ENCODE measurements at places on chromosomes 6 and 20.

DNA sequence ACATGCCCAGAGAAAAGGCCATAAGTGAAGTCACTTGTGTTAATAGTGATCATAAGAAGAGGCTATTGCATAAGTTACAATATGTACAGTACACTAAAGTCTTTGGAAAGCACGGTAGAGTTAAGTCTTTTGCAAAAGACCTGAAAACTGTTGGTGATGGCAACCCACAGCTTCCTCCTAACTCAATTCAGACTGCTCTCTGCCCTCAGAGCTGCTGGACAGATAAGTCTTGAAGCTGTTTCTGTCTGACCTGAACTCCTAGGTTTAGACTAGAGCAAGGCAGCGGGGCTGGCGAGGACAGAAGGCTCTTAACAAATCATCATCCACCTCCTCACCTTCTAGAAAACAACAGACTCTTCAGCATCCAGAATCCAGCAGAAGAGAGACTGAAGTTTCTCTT is 125.4 kb downstream of the CD24 start:
- no peak overlapping the region for H3K4me3 ChIP-seq
- no peaks in the 10 kb centered on the region for H3K27me3 ChIP-seq
- H3K36me3 ChIP-seq = no peaks in the 10 kb centered on the region
- no peaks in the 10 kb centered on the region for H3K4me1 ChIP-seq
- no peak overlapping the region for H3K27ac ChIP-seq

DNA sequence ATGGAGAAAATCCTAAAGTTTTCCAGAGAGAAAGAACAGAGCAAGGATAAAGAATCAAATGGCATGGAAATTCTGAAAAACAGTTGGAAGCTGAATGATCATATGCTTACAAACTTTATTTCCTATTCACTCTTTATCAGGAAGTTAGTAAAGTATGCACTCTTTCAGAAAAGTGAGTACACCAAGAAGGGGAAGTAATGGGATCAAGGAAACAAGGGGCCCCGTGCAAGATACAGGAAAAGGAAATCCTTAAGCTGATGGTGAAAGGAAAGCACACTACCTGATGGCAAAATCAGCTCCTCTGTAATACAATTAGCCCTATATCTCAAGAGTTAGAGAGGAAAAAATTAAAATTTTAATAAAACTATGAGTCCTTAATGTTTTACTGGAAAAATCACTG is 14.0 kb downstream of the CALHM6 start:
- peak; percentile 32 for DNase-seq
- H3K4me1 ChIP-seq = no peaks in the 10 kb centered on the region
- no peaks in the 10 kb centered on the region for H3K36me3 ChIP-seq
- no peaks in the 10 kb centered on the region for H3K27me3 ChIP-seq
- H3K4me3 ChIP-seq = no peak overlapping the region

DNA sequence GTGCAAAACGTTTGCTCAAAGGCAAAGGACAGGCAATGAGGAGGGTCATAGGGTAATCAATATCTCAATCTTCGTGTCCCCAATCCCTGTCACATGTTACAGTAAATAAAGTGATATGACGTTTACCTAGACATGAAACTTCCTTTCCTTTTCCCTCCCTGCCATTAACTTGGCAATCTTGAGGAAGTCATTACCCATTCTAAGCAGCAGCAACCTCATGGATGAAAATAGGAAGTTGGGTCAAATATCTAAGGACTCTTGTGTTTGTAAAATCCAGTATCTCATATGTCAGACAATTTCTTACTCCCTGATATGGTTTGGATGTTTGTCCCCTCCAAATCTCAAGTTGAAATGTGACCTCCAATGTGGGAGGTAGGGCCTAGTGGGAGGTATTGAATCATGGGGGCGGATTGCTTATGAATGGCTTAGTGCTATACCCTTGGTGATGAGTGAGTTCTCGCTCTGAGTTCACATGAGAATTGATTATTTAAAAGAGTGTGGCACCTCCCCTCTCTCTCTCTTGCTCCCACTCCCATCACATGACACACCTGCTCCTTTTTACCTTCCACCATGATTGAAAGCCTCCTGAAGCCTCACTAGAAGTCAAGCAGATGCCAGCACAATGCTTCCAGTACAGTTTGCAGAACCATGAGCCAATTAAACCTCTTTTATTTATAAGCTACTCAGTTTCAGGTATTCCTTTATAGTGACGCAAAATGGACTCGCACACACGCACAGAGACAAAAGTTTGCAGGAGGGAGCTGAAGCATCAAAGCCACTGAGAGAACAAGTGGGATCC is 545.9 kb upstream of the JARID2 start:
- DNase-seq = no peak
- H3K4me3 ChIP-seq = no peak overlapping the region
- no peaks in the 10 kb centered on the region for H3K27me3 ChIP-seq

- H3K36me3 ChIP-seq = no peaks in the 10 kb centered on the region
- H3K27ac ChIP-seq = no peak overlapping the region
- no peaks in the 10 kb centered on the region for H3K4me1 ChIP-seq
- no peak overlapping the region for H3K4me3 ChIP-seq
- DNase-seq = no peak
These were observed 300.3 kb downstream of the NRN1 start for GRCh38 chr6:5706124-5707033.

DNA sequence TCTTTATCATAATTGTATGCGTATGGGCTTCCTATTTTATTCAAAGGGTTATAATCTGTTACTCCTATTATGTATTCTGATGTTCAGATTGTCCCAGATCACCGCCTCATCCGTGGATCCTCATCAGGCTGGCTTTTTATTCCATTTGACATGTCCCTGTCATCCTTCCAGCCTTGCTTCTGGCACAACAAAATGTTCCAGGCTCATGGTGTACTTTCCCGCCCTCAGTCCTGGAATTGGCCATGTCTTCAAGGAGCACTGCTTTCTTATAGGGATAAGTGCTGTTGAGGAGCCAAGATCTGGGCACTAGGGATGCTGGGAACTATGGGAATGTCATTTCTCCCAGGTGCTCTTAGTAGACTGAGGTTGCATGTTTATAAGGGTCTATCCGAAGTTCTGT is 207.8 kb downstream of the JARID2 start:
- H3K27me3 ChIP-seq = no peaks in the 10 kb centered on the region
- no peak for DNase-seq
- no peaks in the 10 kb centered on the region for H3K36me3 ChIP-seq
- no peak overlapping the region for H3K4me3 ChIP-seq

- no peak for DNase-seq
- H3K4me1 ChIP-seq = no peaks in the 10 kb centered on the region
- H3K27ac ChIP-seq = no peak overlapping the region
- no peak overlapping the region for H3K4me3 ChIP-seq
- H3K36me3 ChIP-seq = no peaks in the 10 kb centered on the region
- no peaks in the 10 kb centered on the region for H3K27me3 ChIP-seq
These were observed 175.2 kb downstream of the CDKAL1 start for GRCh38 chr6:20709451-20709850.

DNA sequence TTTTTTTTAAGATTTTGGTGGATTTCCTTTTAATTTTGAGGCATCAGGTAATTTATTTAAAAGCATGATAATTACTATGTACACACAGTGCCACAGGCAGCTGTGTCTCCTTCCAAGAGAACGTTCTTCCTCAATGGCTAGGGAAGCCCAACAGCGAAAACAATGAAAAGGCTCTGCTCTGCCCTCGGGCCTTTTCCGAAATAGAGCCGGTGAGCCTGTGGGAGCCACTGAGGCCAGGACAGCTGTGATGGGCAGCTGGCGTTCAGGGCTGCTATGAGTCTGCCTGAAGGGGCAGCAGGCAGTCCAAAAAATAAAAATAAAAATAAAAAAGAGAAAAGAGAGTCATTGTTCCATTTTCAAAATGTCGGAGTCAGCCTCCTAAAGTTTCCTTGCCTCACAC is 443.8 kb downstream of the KIF16B start:
- H3K4me3 ChIP-seq = no peak overlapping the region
- no peak overlapping the region for H3K27ac ChIP-seq
- no peaks in the 10 kb centered on the region for H3K4me1 ChIP-seq

- H3K27me3 ChIP-seq = no peaks in the 10 kb centered on the region
- H3K36me3 ChIP-seq = no peaks in the 10 kb centered on the region
- DNase-seq = no peak
- H3K27ac ChIP-seq = no peak overlapping the region
These were observed 474.9 kb upstream of the AGPAT4 start for GRCh38 chr6:161748535-161749416.

DNA sequence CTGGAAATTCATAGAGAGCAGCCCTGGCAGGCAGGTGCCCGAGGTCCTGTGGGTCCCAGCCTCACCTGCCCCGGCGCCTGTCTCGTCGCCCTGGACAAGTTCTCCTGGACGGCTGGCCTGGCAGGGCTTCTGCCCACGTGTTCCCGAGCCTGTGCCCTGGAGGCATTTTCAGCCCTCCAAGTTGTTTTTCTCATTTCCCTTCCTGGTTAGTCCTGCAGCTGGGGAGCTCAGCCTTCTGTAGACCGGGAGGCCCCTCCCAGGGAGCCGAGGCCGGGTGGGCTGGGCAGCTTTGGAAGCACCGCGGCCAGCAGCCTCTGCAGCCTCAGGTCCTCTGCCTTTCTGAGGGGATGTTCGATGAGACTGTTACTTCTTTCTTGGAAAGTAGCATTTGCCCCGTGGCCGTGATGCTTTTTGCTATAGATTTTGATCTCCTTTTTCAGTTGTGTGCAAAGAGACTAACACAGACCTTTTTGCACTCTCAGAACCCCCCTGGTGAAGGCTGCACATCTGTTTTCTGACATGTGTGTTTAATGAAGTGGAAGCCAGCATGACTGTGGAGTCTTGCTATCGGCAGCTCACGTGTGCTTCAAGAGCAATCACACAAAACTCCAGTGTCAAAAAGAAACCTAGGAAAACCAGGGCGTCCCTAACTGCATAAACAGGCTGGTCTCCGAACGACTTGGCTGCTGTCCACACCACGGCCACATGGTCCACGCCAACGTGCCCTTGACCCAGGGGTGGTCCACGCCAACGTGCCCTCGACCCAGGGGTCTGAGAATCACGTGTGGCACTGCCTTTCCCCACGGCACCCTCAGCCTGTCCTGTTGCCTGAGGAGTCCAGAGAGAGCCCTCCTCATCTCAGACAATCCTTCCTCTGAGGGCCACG is 207.5 kb downstream of the SMOC2 start:
- H3K36me3 ChIP-seq = no peaks in the 10 kb centered on the region
- H3K27me3 ChIP-seq = no peaks in the 10 kb centered on the region
- H3K4me3 ChIP-seq = no peak overlapping the region

DNA sequence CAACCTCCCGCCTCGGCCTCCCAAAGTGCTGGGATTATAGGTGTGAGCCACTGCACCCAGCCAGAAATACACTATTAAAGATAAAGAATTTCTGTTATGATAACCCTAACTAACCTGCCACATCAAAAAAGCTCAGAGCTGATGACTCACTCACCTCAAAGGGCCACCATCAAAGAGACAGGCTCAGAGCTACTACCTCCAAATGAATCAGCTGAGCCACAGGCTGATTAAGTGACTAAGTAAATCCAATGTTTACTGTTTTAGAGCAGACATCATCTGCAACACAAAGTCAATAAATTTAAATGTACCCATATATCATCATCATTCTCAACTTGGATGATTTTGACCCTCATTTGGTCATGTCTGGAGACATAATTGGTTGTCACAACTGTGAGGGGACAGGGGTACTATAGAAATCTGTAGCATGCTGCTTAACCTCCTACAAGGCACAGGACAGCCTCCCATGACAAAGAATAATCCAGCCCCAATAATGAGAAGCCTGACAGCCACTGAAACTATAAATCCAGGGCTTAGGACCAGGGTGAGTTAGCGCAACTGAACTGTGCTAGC is 106.5 kb downstream of the ATP9A start:
- H3K27ac ChIP-seq = no peak overlapping the region
- no peak overlapping the region for H3K4me3 ChIP-seq
- peaks cover 6% of the 10 kb centered on the region for H3K4me1 ChIP-seq
- no peaks in the 10 kb centered on the region for H3K36me3 ChIP-seq
- H3K27me3 ChIP-seq = no peaks in the 10 kb centered on the region

DNA sequence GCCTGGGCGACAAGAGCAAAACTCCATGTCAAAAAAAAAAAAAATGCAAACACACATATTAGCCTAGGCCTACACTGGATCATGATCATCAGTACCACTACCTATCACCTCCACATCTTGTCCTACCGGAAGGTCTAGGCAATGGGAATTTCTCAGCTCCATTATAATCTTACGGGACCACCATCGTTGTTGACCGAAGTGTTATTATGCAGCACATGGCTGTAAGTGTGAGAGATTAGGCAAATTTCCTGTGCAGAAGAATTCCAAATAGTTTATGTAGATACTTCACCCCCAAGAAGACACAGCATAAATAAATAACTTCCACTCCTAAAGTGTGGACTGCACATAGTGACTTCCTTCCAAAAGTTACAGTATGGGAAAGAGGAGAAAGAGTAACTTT is 16.8 kb upstream of the KIAA1755 start:
- DNase-seq = no peak
- H3K27ac ChIP-seq = no peak overlapping the region
- no peak overlapping the region for H3K4me3 ChIP-seq
- H3K27me3 ChIP-seq = no peaks in the 10 kb centered on the region
- H3K36me3 ChIP-seq = no peaks in the 10 kb centered on the region
- no peaks in the 10 kb centered on the region for H3K4me1 ChIP-seq

GRCh38 chr6:108557494-108558371 is 3.0 kb upstream of the FOXO3 start:
- H3K4me1 ChIP-seq = peaks cover 26% of the 10 kb centered on the region
- DNase-seq = peak; percentile 82
- peak overlapping the region; percentile 100 for H3K27ac ChIP-seq
- no peaks in the 10 kb centered on the region for H3K36me3 ChIP-seq

DNA sequence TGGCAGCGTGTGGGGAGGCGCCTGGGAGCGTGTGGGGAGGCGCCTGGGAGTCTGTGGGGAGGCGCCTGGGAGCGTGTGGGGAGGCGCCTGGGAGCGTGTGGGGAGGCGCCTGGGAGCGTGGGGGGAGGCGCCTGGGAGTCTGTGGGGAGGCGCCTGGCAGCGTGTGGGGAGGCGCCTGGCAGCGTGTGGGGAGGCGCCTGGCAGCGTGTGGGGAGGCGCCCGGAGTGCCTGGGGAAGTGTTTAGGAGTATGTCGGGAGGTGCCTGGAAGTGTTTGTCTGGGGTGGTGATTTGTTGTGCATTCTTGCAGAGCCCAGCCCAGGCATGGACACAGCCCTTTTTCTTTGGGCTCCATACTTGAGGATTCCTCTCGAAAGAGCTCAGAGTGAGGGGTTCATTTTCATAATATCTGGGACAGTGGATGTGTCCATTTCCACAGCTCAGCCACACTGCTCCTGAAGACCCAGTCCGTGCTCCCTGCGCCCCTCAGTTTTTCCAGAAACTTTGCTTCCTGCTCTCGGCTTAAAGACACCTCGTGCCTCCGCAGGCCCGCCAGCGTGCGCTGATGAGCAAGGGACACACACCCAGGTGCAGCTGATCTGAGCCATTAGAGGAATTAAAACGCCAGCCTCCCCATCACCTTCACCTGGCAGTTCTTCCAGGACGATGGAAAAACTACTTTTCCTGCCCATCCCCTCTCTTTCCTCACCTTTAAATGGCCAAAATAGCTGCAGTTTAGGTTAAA is 172.2 kb upstream of the THBS2 start:
- no peaks in the 10 kb centered on the region for H3K4me1 ChIP-seq
- H3K4me3 ChIP-seq = no peak overlapping the region
- H3K36me3 ChIP-seq = no peaks in the 10 kb centered on the region
- no peak overlapping the region for H3K27ac ChIP-seq

- H3K4me1 ChIP-seq = no peaks in the 10 kb centered on the region
- H3K27me3 ChIP-seq = no peaks in the 10 kb centered on the region
- no peak overlapping the region for H3K27ac ChIP-seq
- H3K36me3 ChIP-seq = no peaks in the 10 kb centered on the region
- DNase-seq = no peak
These were observed 22.3 kb upstream of the ANKEF1 start for GRCh38 chr20:10012464-10012863.
